ENCODE measurements at places on chromosomes 5 and 9.

GRCh38 chr5:53779541-53779981 is 219.1 kb downstream of the NDUFS4 start:
- no peak for DNase-seq

GRCh38 chr9:5321058-5321457 is 16.5 kb upstream of the RLN2 start:
- no peak for DNase-seq

GRCh38 chr5:147490989-147491388 is 18.9 kb downstream of the DPYSL3 start:
- DNase-seq: no peak

GRCh38 chr5:126351153-126351552 is 72.1 kb upstream of the GRAMD2B start:
- DNase-seq: no peak

GRCh38 chr5:142934051-142934762 is 164.0 kb downstream of the ARHGAP26 start:
- DNase-seq: no peak

DNA sequence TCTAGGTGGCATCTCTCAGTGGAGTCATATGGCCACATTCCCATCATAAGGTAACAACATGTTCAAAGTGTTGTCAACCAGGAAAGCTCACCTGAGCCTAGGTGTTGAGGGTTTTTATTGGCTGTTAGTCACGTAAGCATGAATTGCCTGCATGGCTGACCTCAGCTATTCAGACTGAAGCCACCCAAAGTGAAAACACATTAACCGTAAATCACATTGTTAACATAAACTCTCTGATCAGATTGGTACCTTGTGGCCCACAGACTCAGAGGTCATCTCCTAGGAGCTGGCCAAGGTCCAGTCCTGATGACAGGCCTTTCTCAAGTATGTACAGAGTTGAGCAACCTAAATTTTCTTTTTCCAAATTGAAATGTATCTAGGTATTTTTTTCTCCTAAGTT is 26.7 kb downstream of the SRFBP1 start:
- DNase-seq: no peak

- DNase-seq: no peak
Observed at GRCh38 chr9:83199240-83199639, 136.3 kb upstream of the RASEF start.

DNA sequence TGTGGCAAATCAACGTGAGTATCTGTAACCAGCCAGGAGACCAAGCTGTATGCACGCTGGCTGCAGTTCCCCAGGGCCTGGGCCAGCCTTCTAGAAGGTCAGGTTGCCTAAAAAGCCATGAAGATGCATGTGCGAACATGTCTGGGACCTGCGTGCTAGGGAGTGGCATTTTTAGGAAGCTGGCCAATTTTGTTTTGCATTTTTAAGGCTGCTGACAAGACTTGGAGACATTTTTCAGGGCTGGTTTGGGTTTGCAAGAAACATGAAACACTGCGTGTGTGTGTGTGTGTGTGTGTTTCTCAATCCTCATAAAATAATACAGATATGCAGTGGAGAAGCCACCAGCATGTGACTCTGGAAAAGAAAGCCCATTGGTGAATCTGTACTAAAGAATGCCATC is 5.1 kb downstream of the TGFBI start:
- DNase-seq: no peak

- no peak for DNase-seq
Observed at GRCh38 chr5:91584352-91584751, 201.2 kb upstream of the ARRDC3 start.

DNA sequence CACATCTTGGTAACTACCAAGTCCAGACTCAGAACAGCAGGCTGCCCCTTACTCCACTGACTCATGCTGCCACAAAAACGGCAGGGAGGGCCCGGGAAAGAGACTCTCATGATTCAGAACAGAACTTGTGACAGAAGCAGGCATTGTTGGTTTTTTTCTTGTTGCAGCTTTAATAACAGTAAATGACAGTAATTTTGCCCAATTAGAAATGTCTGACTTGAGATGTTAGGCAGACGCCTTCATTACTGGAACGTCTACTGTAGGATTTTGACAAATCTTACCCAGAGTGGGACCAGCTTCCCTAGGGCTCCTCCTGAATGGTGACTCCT is 77.9 kb downstream of the SEMA5A start:
- DNase-seq: no peak

GRCh38 chr9:122287214-122287720 is 22.6 kb downstream of the MRRF start:
- no peak for DNase-seq

DNA sequence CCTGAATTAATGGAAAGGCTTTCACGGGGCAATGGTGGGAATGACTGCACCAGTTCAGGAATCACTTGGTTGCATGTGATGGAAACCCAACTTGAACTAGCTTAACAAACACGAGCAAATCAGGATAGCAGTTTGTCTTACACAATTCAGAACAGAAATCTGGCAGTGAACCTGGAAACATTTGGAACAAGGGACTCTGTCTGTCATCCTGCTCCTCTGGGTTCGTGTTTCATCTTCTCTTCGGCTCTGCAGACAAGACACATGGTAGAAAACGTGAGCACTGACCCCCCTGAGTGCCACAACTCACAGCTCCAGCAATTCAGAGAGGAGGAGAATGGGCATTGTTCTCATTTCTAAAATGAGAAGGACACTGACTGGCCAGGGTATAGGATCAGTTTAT is 218.1 kb upstream of the NREP start:
- DNase-seq: no peak

DNA sequence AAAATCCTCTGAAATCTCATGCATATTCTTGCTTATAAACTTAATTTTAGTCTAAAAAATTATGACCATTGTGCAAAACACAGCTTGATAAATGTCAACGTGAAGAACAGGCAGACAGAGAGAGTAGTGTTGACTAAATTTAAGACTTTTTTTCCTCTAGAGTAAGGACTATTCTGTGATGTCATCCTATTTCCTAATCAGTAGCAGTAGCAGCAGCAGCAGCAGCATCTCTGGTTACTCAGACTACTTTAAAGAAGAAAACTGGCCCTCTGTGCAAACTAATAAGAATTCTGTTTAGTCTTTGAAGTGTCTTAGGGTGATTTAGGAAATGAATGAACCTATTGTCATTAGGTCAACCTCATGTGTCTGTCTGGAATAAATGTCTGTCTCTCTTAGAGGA is 403.0 kb downstream of the HINT1 start:
- DNase-seq: no peak

GRCh38 chr5:133367984-133368383 is 244.4 kb downstream of the FSTL4 start:
- no peak for DNase-seq

DNA sequence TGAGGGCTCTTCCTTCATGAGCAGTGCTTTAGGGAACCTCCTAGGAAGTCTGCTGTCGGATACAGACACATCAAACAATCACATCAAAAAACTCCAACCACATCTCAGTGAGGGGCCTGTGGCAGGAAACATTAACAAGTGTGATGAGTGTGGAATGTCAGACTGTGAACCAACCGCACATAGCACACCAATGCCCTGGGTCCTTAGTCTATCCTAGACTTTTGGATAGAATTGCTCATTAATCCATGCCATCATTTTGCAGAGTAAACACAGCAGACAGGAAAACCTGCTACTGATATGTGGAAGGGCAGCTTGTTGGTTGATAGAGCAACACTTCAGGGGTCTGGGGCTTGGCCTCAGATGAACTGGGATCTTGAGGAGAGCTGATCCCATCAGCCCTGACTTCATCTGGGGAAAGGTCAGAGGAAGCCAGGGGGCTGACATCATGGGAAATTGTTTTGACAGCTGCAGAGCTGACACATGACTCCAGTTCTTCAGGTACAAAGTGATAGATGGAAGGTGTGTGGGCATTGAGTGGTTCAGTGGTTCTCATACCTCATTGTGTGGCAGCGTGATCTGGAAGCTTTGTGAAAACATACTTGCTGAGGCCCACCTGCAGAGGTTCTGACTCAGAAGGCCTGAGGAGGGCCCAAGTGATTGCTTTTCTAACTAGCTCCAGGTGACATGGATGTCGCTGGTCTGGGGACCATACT is 193.3 kb downstream of the DIRAS2 start:
- DNase-seq: no peak

- no peak for DNase-seq
Observed at GRCh38 chr5:154811239-154811638, 39.2 kb downstream of the FAXDC2 start.

GRCh38 chr5:93580063-93580926 is 724 bp downstream of the NR2F1-AS1 start:
- DNase-seq: no peak

DNA sequence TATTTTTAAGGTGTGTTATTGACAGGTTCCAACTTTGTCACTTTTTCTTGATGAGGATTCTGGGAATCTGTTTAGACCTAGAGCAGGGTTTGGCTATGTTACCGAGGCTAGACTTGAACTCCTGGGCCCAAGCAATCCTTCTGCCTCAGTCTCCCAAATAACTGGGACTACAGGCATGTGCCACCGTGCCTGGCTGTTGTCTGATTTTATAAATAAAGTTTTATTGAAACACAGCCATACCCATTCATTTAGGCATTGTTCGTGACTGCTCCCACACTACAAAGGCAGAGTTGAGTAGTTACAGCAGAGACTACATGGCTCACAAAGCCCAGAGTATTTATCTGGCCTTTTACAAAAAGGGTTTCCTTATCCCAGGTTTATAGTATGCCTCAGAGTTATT is 80.5 kb upstream of the TTC23L start:
- no peak for DNase-seq

DNA sequence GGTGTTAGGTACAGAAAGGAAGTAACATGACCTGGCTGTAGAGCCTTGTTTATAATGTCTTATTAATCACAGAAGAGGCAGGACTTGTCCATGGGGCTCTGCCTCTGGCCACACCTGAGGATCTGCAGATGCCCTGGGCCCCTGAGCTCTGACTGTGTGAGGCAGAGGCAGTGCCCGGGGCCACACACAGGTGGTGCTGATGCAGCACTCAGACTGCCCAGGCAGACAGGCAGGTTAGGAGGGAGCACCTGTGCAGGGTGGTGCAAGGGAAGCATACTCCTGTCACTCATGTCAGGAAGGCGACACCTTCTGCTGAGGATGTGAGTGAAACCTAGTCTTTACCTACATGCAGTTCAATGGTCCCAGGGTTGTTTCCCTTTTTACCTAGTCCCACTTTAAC is 88.7 kb downstream of the CFAP90 start:
- DNase-seq: no peak

DNA sequence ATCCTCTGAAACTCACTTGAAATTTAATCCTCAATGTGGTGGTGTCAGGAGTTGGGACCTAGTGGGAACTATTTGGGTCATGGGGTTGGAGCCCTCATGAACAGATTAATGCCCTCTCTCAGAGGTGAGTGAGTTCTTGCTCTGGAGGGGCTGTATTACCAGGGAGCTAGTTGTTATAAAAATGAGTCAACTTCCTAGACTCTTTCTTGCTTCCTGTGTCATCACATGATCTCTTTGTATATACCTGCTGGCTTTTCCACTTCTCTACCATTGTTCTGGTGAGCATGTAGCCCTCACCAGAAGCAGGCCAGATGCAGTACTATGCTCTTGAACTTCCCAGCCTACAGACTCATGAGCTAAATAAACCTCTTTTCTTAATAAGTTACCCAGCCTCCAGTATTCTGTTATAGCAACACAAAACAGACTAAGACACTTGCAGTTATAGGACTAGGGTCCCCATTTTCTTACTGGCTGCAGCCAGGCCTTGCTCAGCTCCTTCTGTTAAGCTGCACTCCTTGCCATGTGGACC is 127.5 kb downstream of the SUSD1 start:
- no peak for DNase-seq

- DNase-seq: no peak
Observed at GRCh38 chr5:143871672-143872071, 59.7 kb downstream of the HMHB1 start.

DNA sequence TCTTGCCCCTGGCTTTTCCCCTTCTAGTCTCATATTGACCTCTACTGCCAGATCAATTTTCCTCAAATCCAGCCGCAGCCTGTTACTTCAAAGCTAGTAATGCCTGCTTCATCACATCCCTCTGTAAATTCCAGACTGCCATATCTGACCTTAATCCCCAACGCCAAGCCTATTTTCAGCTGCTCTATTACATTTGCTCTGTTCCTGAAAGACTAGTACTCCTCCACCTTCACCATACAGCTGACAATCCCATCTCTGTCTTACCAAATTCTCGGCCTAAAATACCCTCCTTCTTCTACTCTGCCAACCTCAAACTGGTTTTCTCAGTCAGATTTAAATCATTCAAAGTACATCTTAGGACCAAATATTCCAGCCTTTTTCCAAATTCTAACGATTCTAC is 420.2 kb downstream of the RAB3C start:
- no peak for DNase-seq

DNA sequence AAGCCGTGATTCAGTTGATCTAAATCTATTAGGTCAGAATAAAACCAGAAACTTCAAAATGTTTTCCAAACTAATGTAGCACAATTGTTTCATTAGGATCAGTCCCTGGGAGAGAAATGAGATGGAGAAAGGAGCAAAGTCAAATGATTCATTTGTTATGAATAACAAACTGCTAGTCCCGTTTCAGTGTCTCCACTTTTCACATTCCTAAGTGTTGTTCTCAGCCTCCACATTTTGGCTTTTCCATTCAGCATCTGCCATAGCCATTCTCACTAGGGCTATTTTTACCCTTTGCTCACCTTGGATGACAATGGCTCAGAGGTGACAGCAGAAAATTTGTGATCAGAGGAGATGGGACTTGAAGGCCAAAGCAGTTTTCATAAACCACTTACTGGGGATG is 314.1 kb upstream of the KIF2A start:
- DNase-seq: no peak

GRCh38 chr9:104778802-104779201 is 14.9 kb downstream of the NIPSNAP3B start:
- DNase-seq: no peak
